ENCODE measurements at places on chromosomes 3 and 15.

DNA sequence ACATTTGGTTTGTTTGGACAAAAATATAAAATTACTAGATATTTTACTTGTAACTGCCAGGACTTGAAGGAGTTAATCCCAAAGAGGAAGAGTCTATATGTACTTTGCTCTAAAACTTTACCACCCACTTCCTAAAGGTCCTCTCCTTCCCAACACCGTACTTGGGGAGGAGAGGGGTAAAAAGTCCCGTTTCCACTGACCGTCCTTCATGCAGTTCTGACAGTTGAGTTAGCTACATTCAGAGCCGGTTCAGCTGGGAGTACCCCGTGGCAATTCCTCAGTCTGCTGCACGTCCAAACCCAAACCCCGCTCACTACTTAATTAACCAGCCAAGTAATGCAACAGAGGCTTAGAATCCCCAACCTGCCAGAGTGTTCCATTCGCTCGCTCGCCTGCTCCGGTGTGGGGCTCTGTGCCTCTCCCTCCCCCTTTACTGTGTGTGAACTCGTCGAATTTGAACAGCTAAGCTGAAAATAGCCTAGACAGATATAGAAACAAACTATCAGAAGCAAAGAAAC lies 519.7 kb downstream of the FOXP1 start:
- DNase-seq = no peak

- DNase-seq = no peak
Observed at GRCh38 chr3:108409800-108410178, 100.6 kb downstream of the MYH15 start.

- no peak for DNase-seq
Observed at GRCh38 chr15:71821547-71822129, 11.3 kb downstream of the NR2E3 start.

DNA sequence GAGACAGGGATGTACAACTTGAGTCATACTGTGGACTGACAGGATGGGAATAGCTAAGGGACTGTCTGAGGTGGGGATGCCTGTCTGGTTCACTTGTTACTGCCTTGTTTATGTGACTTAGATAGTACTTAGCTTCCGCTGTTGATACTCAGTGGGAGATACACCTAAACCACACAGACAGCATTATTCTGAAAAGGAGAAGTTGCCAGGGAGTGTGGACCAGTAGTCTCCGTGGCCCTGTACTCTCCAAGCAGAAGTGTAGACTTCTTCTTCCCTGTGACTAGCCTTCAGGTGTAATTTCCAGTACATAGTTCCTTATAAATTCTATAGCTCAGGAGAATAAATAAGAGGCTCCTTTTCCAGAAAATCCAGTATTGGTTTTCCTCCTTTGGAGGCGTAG lies 5.1 kb downstream of the HIGD2B start:
- DNase-seq = no peak

DNA sequence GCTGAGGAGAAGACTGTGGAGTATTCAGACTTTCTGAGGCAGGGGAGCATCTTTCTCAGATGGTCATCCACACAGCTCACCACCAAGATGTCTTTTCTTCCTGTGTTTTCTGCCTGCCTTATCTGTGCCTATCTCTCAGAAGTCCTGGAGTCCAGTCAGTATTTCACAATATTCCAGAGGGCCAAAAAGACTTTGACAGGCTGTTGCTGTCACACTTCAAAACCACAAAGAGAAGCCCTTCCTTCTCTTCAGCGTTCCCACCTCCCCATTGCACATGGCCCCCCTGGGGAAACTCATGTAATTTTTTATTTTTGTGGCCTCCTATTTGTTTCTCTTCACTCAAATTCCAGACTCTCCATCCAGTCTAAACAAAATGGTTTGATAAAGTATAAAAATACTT lies 585.2 kb downstream of the EPHA3 start:
- no peak for DNase-seq

Measured in left renal cortex interstitium (tissue), 4 donors.